Prostate gland (tissue), 2 donors: ENCODE measurements at places on chromosomes 2 and 18.

DNA sequence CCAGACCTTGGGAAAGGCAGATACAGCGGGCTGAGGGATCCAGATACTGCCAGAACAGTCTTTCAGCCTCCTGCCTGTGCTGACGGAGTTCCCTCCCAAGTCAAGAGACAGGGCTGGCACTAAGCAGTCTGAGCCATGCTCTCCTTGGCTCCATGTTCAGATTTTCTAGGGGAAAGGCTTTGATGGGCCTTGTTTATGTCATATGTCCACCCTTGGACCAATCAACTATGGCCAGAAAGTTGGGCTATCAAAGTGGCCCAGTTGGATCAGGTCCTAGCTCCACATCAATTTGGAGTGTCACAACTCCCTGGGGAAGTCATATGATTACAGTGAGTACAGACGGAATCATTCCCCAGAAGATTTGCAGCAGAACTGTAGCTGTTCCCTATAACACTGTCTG lies 152.0 kb downstream of the GREB1L start:
- no peak for DNase-seq

GRCh38 chr18:80250740-80251364 lies 3.5 kb upstream of the PARD6G start:
- no peak for DNase-seq

GRCh38 chr2:161943011-161943410 lies 131.0 kb downstream of the DPP4 start:
- no peak for DNase-seq

DNA sequence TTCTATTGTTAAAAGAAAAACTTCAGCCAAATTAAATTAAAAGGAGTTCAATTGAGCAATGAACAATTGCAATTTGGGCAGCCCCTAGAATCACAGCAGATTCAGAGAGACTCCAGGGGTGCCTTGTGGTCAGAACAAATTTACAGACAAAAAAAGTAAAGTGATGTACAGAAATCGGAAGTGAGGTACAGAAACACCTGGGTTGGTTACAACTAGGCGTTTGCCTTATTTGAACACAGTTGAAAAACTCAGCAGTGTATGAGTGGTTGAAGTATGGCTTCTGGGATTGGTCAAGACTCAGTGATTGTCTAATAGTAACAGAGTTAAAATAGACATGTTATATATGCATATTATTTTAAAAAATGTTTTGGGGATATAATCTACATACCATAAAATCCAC lies 98.5 kb upstream of the ZSWIM2 start:
- no peak for DNase-seq

GRCh38 chr2:84703831-84704230 lies 177.1 kb downstream of the TRABD2A start:
- DNase-seq: no peak

DNA sequence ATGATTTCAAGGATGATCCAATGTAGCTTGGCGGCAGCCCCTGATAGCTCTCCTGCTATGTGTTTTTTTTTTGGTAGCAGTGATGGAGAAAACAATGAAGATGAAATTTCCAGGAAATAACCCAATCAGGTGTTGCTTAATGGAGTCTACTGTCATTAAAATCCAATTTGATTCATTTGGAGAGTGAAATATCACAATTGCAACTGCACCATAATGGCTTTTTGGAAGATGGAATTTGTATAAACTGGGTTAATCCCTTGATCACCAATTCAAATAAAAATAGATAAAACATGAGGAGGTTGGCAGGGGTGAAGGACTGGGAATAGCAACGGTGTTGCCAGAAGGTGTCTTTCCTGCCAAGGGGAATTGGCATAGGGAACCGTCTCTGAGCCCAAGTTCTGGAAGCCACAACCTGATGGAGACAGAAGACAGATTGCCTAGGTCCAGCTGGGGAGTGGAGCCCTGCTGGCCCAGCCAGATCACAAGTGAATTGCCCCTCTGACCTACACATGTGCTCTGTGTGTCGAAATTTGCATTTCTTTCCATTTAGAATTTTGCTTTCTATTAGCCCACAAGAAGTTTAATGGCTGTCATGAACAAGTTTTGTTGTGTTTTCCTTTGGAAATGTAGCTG lies 170.3 kb upstream of the SPRED2 start:
- DNase-seq: no peak

GRCh38 chr2:176508984-176509740 lies 239.9 kb downstream of the MTX2 start:
- no peak for DNase-seq

DNA sequence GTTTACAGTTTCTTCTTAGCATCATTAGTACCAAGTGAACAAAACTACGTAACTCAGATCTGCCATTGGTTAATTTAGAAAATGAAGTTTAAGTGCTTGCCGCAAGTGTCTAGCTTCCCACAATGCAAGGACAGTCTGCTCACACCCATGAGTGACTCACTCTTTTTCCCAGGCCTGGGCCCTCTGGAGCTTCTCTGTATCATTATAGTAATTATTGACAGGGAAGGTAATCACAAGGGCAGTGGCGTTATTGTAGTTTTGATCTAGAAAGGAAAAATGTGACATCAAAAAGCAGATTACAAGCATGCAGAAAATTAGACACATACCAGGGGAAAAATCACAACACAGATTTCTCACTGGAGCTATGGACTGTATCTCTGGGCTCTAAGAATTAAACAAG lies 38.5 kb downstream of the NPC1 start:
- no peak for DNase-seq

DNA sequence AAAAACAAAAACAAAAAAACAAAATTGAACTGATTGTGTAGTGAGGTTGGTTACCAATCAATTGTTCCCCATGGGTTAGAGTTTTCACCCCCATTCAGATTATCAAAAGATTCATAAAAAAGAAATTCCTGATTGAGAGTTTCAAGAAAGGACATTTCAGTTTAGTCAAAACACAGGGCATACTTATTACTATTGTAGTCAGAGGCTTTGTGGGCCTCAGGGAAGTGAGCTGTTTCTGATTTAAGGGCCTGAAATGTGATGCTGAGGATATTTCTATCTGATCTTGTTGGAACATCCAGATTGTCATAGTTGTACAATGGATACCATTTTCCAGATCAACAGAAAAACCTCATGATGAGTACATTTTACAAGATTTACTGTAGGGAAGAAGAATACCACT lies 368.1 kb upstream of the NETO1 start:
- DNase-seq: no peak

DNA sequence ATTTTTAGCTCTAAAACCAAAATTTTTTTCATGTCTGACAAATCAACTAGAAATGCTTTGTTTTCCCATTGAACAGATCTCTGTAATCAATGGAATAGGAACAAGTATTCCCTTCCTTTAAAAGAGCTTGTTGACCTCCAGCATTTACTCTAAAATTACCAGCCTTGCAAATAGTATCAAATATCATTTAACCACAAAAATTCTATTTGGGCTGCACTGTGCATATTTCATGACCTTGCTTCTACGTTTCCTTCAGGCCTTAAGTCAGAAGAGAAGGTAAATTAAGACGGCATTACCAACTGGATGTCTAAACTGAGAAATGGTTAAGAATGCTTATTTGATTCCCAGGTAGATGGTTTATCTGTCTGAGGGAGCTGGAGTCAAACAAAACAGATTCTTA lies 33.3 kb upstream of the NRXN1 start:
- no peak for DNase-seq

- no peak for DNase-seq
These were observed 75.4 kb downstream of the CDK15 start for GRCh38 chr2:201881741-201882140.
